Thoracic aorta (tissue), 2 donors: ENCODE measurements at places on chromosomes 3 and 15.
A peak's percentile ranks its signal among the peaks of the same experiment; 100 is the strongest.

DNA sequence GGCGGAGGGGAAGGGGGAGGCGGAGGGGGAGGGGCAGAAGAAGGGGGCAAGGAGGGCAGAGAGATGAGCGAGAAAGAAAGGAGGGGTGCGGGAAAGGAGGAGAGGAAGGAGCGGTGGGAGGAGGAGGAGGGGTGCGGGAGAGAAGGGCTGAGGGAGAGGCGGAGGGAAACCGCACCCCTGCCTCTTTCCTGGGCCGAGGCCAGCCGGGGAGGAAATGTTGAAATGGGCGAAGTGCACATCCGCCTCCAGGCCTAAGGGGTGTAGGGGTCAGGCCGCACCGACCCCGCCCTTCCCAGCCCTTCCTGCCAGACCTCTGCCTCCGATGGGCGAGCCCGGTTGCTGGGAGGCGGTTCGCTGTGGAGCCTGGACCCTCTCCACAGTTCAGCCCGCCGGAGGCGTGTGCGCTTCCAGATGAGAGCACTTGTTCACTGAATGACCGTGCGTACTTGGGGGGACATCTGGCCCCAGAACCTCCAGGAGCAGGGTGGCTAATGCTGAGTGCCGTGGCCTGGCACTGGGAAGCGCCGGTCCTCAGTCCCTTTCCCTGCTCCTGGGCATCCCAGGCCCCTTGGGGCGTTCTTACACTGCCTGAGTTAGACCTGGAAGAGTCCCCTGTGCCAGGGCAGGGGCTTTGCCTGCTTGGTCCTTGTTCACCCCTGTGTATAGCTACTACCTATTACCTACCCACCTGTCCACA is 110.3 kb upstream of the KLF13 start:
- peak; percentile 52 for DNase-seq

DNA sequence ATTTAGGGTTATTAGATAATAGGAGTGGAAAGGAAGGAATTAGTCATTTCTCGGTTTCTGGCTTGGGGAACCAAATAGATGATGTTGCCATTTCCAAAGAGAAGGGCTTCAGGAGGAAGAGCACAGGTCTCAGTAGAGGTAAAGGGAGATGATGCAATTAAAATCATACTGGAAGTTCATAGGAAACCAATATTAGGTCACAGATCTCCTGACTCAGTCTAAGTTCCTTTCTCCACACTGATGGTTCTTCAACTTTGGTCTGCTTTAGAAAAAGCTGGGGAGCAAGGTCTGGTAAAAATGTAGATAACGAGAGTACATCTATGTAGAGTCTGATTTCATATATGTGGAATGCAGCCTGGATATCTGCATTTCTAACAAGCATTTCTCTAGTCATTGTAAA is 130.9 kb downstream of the POLQ start:
- no peak for DNase-seq

DNA sequence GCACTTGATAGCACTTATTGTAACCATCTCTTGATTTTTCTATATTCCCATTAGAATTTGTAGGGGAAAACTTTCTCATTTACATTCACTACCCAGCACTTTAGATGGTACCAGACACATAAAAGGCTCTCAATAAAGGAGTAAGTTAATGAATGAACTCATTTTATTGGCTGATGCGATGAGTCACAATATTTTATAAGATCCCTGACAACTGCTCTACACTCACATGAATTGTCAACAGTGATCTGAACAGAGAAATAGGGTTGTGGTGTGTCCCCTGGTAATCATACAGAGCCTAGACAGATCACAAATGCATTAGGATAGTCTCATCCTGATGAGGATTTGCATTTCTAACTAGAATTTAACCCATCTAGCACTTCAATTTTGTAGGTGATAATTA is 567.6 kb upstream of the ARPP21 start:
- no peak for DNase-seq

DNA sequence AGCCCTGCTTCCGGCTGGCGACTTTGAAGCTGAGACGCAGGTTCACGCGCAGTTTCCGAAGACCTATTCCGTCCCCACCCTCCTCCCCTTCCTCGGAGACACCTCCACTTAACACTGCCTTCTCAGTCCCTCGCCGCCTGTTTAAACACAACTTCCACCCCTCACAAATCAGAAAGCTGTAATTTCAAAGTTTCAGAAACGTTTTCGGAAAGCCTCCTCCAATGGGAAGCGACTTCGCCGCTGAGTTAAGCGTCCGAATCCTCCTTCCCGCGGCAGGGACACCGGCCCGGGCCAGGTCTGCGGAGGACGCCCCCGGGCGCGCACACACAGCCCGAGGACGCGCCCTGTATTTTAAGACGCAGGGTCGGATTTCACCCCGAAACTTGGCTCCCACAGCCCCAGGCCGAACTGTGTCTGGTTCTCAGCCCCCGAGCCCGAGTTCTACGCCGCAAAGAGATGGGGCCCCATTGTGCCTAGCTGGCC is 559 bp upstream of the LRRN1 start:
- no peak for DNase-seq

- DNase-seq, result no peak
These were observed 155.0 kb downstream of the NLGN1 start for GRCh38 chr3:173552526-173552925.

DNA sequence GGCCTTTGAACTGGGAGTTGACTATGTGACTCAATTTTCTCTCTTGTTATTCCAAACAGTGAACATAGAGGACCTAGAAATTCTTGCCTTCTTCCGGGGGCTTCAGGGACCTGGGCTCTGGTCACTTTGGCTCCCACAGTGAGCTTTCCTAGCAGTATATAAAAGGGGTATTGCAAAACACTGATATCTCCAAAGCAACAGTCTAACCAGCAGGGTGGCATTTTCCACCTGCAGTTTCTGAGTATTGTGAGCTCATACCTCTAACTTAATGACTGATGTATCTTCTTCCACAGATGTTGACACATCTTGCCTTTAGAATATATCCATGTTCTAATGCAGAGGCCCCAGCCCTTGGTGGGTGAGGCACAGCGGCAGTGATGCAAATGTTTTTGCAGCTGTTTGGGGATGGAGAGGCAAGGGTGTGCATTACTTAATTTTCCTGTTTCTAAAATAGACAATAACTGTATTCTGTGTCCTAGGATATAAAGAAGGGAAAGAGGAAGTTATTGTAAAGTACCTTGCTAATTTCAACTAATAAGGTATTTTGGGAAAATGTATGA is 45.7 kb upstream of the ADGRG7 start:
- DNase-seq, result no peak

DNA sequence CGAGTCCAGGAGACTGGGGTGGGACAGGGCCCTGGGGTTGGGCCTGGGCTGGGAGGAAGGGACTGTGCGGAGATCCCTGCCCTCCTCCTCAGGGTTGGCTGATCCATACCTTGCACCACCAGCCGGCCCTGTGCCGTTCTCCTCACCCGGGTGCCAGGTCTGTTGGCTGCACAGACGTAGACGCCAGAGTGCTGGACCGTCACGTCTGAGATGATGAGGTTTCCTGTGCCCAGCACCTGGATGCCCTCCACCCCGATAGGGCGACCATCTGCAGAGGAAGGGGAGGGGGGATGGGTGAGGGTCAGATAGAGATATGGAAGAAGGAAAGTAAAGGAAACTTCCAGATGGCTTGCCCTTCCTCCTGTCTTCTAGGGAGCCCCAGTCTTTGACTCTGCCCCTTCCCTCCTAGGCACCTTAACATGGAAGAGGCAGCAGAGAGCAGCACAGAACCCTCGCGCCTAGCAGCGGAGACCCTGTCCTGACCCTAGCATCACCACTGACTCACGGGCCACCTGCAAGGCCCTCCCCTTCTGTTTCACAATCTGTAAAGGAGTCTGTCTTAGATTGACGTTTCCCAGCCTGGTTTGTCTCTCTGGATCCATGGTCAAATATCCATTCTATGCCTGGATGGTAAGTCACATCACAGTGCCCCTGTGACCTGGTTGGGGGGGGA is 28.8 kb downstream of the RNU5B-1 start:
- DNase-seq, result no peak

GRCh38 chr15:41396111-41396510 is 6.2 kb downstream of the NDUFAF1 start:
- DNase-seq, result no peak

DNA sequence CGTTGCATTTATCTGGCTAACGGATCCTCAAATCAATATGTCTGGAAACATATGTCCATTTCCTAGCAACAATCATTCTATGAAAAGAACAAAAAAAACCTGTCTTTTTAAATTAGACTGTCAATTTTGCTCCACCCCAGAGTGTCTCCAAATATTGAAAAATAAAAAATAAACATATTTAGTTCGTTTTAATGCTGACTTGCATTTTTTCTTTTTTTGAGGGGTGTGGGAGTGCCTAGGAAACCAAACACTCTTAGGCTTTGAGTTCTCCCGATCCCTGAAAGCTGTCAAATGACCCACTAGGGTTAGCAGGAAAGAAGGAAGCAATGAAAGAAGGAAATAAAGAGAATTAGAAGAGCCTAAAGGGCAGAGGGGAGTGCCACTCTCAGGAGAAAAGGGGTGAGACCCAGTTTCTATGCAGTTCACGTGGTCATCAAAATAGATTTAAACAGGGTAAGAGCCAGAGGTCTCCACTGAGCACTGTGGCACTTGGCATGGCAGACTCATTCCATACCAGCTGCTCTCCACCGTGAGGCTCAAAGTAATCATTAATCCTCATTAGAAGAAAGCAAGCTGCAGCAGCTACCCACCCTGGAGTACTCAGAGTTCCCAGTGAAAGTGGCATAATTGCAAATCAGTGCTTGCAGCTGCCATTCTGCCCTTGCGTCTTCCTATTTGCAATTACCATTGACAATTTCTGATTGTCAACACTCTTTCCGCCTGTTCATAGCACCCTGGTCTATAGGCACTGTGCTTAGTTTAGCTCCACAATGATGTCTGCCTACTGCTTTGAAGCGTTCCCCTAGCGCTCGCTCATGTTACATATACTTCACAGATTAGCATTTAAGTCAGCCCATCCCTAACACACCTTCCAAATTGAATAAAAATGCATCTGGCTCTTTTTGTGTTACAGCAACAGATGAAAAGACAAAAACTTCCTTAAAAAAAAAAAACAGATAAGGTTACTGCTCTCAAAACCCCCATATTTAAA is 32.3 kb downstream of the PDZRN3 start:
- no peak for DNase-seq

- DNase-seq, result no peak
These were observed 68.2 kb upstream of the NTRK3 start for GRCh38 chr15:88324741-88325065.

GRCh38 chr15:101024706-101025500 is 105.7 kb downstream of the LRRK1 start:
- DNase-seq, result no peak
